ENCODE measurements at places on chromosomes 3 and 15. TPM values are rescaled to one million over a fixed set of nuclear protein-coding genes. Genes with fewer than 3 reads are reported as not detected.

Gene THAP10
- 2.8 TPM for total RNA-seq

Gene MORC1
- 0.35 TPM for total RNA-seq

Gene WNT5A
- 84.9 TPM for total RNA-seq

Gene CCR2
- total RNA-seq = 4.7 TPM

Gene CPLX3
- total RNA-seq = not detected

Gene NUP210
- 27.6 TPM for total RNA-seq

Gene TRH
- 0.35 TPM for total RNA-seq

Gene ZBTB11
- 31.1 TPM for total RNA-seq

Gene KNG1
- 116 TPM for total RNA-seq

Gene SERINC4
- 0.23 TPM for total RNA-seq

Gene LINGO1
- total RNA-seq = 8.5 TPM

Gene MEX3B
- 16.7 TPM for total RNA-seq

Gene ROPN1
- total RNA-seq = not detected

Gene CFAP20DC
- 3.3 TPM for total RNA-seq

Gene PML
- total RNA-seq = 52.3 TPM

Gene UQCRC1
- total RNA-seq = 253 TPM

Gene AEN
- total RNA-seq = 8.3 TPM

Gene CDCP1
- total RNA-seq = 1.2 TPM

Gene SIDT1
- total RNA-seq = 4.7 TPM

Gene CD96
- total RNA-seq = 2.6 TPM

Gene OGG1
- total RNA-seq = 33.7 TPM

Gene MNS1
- total RNA-seq = 2.5 TPM

Gene GOLGA8R
- 8.2 TPM for total RNA-seq

Gene KIF7
- total RNA-seq = 16.9 TPM

Gene TTBK2
- 14.9 TPM for total RNA-seq

Gene RETNLB
- total RNA-seq = not detected

Gene C3orf70
- 8.8 TPM for total RNA-seq

Gene GOLGA8H
- 0.88 TPM for total RNA-seq

Gene CAPN3
- 121 TPM for total RNA-seq

Gene SEMA5B
- 21.7 TPM for total RNA-seq

Gene IL5RA
- total RNA-seq = 0.88 TPM

Gene WWTR1
- total RNA-seq = 103 TPM

Gene DNAH1
- total RNA-seq = 13.1 TPM

Gene CCDC33
- total RNA-seq = 2.9 TPM

Gene GASK1A
- 11.2 TPM for total RNA-seq

Gene ZNF860
- 2.2 TPM for total RNA-seq

Gene GP5
- total RNA-seq = 1.6 TPM

Gene SPSB4
- 10.9 TPM for total RNA-seq

Gene NANOGP8
- 1.7 TPM for total RNA-seq

Gene KBTBD13
- 1.2 TPM for total RNA-seq

Gene CORO2B
- total RNA-seq = 7.2 TPM

Gene WDR72
- 48.2 TPM for total RNA-seq

Measured in metanephros (tissue), 2 donors.